ENCODE measurements at places on chromosomes 7 and 10. TPM values are rescaled to one million over a fixed set of nuclear protein-coding genes. Genes with fewer than 3 reads are reported as not detected.

CADPS2 gene
- total RNA-seq: 8.8 TPM

DNA sequence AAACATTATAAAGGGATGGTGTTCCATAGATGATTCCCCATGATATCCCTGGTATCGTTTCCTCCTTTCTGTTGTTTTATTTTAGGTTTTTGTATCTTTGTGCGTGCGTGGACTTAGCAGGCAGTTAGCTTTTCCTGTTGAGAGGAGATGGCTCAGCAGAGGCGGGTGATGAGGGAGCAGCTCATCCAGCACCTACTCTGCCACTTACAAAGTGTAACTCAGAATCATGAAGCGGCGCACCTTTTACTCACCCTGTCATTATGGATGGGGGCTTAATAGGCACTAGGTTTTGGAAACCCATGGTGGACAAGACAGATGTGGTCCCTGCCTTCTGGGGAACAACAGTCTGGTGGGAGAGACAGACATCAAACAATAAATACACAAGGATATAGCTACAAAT lies 17.1 kb downstream of the FAM241B start:
- DNase-seq: no peak

GRCh38 chr7:91046322-91047089 lies 217.7 kb upstream of the FZD1 start:
- no peak for DNase-seq

CCL26 gene
- not detected for total RNA-seq

DNA sequence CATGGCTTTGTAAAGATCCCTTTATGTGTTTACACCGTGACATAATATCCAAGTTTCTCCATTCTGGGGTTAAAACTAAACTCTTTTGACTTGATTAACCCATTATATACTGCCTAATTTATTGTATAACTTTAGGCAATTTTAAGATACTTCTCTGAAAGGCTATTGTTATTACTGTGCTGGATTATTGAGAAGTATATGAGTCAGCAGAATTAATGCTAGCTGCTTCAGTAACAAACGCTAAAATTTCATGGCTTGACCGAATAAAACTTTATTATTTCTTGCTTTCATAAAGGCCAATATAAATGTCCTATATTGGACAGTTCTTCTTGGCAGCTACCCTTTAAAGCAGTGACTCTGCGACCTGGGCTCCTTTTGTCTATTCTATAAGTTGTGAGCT lies 853.9 kb downstream of the SORCS3 start:
- no peak for DNase-seq

DNA sequence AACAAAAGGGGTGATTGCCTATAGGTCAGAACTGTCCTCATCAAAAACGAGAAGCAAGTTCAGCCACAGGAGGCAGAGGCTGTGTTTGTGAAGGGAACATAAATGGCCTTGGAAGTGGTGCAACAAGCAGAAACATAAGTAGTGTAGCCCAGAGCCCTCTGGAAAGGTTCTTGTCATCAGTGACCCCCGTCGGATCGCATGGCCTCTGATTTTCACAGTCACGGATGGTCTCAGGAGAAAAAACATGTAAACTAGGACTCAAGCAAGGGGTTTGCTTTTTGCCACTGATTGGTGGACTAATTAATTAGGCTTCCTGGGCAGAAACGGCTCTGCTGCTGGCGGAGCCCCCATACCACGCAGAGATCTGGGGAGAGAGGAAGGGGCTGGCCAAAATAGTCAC lies 496.5 kb upstream of the MKI67 start:
- no peak for DNase-seq

GRCh38 chr10:92729886-92730285 lies 40.1 kb downstream of the HHEX start:
- no peak for DNase-seq

DNA sequence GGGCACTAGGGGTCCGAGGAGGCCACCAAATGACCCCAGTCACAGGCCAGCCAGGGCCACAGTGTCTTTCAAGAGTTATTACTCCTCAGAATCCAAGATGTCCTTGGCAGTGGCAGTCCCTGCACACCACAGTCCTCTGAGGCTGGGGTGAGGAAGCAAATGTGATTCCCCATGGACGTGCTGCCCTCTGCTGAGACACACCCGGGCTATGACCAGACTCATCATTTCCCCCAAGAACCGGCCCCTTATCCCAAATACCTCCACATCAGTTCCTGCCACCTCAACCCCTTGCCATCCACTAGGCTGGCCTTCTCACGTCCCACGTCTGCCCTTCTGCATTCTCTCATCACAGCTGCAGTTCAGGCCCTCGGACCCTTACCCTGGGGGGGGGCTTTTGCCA lies 5.0 kb downstream of the PRKAG2 start:
- no peak for DNase-seq

DNA sequence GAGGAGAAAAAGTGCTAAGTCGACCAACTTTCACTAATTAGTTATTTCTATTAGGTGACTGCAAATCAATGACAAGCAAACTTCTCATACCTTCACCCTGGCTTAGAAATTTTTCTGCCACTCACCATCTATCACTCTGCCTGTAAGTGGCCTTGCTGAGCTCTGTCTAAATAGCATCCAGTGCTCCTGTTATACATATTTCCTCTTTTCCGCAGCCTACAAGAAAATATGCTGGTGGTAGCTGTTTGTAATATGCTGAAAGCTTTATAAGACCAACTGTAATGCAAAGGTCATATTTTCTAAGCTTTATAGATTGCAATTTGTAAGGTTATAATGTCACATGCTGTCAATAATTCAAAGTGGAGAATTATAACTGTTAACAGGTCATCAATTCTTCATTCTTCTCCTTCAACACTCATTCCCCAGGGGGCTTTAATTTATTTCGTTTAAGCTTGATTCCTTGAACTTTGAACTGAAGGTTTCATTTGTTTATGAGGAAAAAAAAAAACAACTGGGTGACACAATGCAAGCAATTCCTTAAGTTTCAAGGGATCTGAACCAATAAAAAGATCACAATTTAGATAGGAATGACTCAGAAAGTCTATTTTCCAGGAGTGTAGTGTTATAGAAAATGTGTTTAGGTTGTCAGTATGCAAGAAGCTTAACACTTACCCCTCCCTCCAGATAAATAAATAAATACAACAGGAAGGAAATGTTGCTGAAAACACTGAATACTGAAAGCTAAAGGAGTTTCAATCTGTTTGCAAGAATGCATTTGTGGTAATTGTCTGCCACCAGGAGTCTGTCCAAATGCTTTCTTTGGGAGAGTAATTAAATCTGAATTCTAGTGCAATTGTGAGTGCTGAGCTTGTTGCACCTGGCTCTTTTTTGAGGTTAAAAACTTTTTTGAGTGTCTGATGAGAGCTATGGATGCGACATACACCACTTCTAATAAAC lies 183.7 kb downstream of the SORCS1 start:
- no peak for DNase-seq

- DNase-seq: no peak
Observed at GRCh38 chr7:1914321-1914720, 244.2 kb downstream of the ELFN1 start.

DNA sequence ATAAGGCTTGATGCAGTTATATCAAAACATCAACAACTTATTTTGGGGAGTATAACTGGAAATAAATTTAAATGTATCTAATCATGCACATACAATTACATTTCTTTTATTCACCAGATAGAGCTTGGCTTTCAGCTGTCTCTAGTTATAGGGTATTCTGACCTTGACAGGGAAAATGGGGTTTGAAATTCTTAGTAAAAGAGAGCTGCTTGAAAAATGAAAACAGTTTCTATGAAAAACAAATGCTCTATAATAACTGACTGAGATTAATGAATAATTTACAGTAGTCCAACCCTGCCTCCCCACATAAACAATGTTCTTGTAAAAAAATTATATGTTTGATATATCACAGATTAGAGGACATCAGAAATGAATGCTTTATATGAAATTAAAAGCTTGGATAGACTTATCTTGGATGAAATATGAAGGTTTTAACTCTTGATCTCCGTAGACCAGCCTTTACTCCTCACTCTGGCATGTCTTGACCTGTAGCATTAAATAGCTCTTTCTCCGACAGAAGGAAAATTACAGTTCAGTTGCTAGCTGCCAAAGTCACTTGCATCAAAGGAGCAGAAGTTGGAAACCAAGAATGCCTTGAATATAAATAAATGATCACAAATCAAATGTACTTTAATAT lies 32.1 kb downstream of the VWC2 start:
- no peak for DNase-seq

DNA sequence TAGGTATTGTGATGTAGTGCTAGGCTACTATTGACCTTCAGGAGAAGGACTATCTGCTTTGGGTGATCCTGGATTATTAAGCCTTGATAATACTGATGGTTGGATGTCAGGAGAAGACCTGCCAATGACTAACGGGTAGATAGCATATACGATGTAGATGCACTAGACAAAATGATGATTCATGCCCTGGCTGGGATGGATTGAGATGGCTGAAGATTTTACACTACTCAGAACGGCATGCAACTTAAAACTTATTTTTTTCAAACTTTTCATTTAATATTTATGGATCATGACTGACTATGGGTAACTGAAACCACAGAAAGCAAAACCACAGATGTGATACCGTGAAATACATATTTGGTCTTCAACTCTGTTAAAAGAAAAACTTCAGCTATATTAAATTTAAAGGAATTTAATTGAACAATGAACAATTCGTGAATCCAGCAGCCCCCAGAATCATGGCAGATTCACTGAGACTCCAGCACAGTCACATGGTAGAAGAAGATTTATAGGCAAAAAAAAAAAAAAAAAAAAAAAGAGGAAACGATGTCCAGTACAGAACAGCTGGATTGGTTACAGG lies 124.6 kb upstream of the CDK13 start:
- no peak for DNase-seq

DNA sequence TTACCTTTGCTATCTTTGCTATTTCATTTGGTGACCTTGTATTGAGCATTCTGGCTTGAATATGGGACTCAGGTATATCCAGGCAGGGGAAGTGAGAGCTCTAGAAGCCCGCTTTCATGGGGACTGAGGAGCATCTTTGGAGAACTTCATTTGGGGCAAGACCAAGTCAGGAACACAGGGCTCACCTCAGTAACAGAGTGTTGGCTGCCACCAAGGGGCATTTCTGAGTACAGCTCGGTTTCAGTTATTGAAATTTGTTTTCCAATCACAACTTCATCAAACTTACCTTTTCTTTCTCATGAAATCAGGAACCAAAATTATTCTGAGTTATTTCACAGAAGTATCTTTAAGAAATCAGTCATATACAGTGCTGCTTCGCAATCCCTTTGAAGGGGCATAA lies 337.2 kb downstream of the C7orf25 start:
- no peak for DNase-seq

GPNMB gene
- total RNA-seq: 33.5 TPM

Measured in kidney epithelial cell (primary cell).